ENCODE measurements at places on chromosomes 5 and 9.
A peak's percentile ranks its signal among the peaks of the same experiment; 100 is the strongest.

- DNase-seq = no peak
Measured at GRCh38 chr9:136328011-136328621, 777 bp downstream of the GPSM1 start.

GRCh38 chr9:108219664-108220063 is 636.1 kb downstream of the ACTL7B start:
- no peak for DNase-seq

- no peak for DNase-seq
Measured at GRCh38 chr5:127758766-127759283, 55.6 kb downstream of the CCDC192 start.

DNA sequence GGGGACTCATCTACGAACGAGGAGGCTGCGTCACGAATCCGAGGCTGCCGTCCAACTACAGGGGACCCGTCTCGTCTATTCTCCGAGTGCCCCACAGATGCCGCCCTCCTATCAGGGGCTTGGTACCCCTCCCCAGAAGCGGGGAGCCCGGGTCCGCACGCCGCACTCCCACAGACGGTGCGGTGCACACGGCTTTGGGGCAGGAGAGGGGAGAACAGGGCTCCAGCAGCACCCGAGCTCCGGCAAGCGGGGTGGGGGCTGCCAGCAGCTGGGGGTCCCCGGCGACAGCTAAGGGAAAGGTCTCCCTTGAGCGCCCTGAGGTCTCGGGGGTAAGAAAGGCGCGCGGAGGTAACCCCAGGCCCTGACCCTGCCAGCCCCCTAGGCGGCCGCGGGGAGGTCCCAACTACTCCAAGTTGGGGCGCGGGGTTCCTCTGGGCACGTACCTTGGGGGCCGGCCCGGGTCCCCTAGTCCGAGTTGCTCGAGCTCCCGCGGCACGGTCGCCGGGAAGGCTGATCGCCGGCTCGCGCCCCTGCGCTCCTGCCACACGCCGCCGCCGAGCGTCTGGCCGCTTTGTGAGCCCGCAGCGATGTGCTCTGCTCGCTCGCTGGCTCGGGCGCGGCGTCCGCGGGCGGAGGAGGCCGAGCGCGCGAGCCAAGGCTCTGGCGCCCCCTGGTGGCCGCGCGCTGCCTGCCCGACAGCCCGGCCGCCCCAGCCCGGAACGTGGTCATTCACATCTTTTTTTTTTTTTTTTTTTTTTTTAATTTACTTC is at the start of gene SPOCK1:
Gene SPOCK1, minus strand, starts transcription at position 591 of the 770 bp plus-strand sequence.
- peak; percentile 62 for DNase-seq

GRCh38 chr9:75687359-75687953 is 203.0 kb upstream of the PCSK5 start:
- no peak for DNase-seq

DNA sequence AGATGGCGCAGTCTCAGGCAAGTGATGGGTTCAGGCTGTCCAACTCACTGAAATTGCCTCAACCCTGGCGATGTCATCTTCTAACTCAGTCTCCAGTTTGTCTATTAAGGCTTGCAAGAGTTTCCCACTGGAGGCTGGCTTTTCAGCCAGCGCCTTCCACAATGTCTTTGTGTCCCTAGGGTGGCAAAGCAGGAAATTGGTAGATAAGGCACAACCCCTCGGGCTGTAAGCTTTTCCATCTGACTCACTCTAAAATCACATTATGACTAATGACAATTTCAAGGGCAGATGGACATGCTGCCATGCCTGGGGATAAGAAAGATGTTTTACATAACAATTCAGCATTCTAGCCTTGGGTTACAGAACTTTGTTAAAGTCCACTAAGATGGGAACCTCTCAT is 61.9 kb downstream of the MROH2B start:
- DNase-seq = no peak

GRCh38 chr9:3386753-3387152 is 139.0 kb downstream of the RFX3 start:
- no peak for DNase-seq

Data from occipital lobe (tissue), 3 donors.